Colonic mucosa (tissue), 4 donors: ENCODE measurements at places on chromosomes 7 and 10. TPM values are rescaled to one million over a fixed set of nuclear protein-coding genes. Genes with fewer than 3 reads are reported as not detected.

DNA sequence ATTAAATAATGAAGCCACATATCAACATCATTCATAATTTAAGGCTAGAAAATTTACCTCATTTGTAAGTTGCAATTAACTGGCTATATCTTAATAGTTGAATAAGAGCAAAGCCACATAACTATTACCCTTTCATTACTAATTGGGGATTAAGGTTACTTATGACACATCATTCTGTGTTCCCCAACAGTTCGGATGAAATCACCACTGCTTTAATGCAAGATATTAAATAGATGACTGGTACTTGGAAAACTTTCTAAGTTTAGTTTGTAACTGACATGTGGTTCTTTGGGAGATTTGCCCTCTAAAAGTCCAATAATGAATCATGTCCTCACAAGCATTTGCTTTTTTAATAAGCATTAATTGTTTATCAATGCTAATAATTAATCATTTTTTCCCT, 109.1 kb downstream of the MTERF1 start:
- no peaks in the 10 kb centered on the region for H3K36me3 ChIP-seq
- DNase-seq: no peak
- no peaks in the 10 kb centered on the region for H3K4me1 ChIP-seq
- no peaks in the 10 kb centered on the region for H3K27me3 ChIP-seq

DNA sequence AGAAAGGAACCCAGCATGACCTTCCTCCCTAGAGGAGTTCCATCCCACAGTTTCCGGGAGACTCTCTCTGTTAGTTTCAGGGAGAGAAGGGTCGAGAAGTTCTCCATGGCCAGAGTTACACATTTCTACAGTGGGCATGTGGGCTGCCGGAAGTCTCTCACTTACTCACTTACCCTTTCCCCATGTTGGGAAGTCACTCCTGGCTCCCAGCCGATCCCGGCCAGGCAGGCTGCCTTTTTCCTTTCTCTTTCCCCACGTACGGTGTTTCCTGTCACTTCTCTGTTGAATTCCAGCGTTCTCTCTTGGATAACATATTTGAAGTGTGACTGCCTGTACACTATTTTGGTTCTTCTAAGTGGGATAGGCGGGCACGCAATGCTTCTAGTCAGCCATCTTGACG, 3.5 kb downstream of the TEX36 start:
- no peaks in the 10 kb centered on the region for H3K27me3 ChIP-seq
- no peak for DNase-seq
- H3K36me3 ChIP-seq: no peaks in the 10 kb centered on the region
- H3K4me1 ChIP-seq: no peaks in the 10 kb centered on the region

DNA sequence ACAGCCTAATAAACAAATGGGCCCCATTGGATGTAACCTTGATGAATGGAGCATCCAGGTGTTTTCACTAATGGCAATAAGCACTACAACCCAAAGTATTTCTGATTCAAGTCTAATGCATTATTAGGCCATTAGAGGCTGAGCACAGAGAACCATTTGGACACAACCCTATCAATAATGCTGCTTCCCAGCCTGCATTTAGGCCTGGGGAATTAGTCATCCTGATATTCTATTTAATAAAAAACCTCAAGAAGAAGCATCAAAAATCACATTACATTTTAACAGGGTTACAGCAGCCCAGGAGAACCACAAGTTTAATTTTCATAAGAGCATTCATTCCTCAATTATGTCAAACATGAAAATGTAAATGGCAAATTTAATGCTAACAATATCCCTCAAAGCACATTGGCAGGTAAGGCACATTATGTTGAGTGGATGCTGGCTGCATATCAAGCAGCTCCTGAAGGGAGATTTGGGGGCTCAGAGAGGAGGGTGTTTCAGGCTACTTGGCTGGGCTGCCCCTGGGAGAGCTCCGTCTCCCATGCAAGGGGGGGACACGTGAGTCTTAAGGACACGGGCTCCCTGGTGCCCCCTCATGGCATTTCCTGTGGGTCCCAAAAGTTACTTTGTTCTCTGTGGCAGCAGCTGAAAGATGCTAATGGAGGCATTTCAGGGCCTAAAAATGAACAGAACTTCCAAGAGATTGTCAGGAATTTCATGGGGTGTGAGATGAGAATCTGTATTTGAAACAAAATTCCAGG, 143.4 kb downstream of the HERPUD2 start:
- no peaks in the 10 kb centered on the region for H3K27me3 ChIP-seq
- no peak overlapping the region for H3K27ac ChIP-seq
- no peak overlapping the region for H3K4me3 ChIP-seq
- DNase-seq: no peak
- no peaks in the 10 kb centered on the region for H3K36me3 ChIP-seq
- no peaks in the 10 kb centered on the region for H3K4me1 ChIP-seq

GRCh38 chr7:135975166-135975565, 2.0 kb downstream of the MTPN start:
- no peak overlapping the region for H3K4me3 ChIP-seq
- no peaks in the 10 kb centered on the region for H3K27me3 ChIP-seq
- DNase-seq: no peak
- no peaks in the 10 kb centered on the region for H3K4me1 ChIP-seq
- no peaks in the 10 kb centered on the region for H3K36me3 ChIP-seq
- no peak overlapping the region for H3K27ac ChIP-seq

- H3K4me3 ChIP-seq: no peak overlapping the region
- DNase-seq: no peak
- no peak overlapping the region for H3K27ac ChIP-seq
- no peaks in the 10 kb centered on the region for H3K4me1 ChIP-seq
These were observed 152.8 kb downstream of the CUBN start for GRCh38 chr10:16976803-16977202.

DNA sequence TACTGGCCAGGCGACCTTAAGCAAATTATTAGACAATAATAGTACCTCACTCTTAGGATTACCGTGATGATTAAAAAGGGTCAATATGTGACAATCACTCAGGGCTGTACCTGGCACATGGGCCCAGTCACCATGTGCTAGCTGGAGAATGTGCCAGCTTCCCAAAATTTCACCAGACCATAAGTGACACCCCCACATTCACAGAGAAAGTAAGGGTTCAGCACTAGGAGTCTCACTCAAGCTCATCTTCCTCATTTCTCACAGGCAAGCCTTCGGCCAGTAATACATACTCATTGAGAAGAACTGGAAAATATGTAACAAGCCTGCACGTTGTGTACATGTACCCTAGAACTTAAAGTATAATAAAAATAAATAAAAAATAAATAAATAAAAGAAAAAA, 22.4 kb upstream of the C10orf71 start:
- H3K4me3 ChIP-seq: no peak overlapping the region
- no peaks in the 10 kb centered on the region for H3K36me3 ChIP-seq
- H3K27ac ChIP-seq: no peak overlapping the region
- no peaks in the 10 kb centered on the region for H3K27me3 ChIP-seq
- DNase-seq: no peak

DNA sequence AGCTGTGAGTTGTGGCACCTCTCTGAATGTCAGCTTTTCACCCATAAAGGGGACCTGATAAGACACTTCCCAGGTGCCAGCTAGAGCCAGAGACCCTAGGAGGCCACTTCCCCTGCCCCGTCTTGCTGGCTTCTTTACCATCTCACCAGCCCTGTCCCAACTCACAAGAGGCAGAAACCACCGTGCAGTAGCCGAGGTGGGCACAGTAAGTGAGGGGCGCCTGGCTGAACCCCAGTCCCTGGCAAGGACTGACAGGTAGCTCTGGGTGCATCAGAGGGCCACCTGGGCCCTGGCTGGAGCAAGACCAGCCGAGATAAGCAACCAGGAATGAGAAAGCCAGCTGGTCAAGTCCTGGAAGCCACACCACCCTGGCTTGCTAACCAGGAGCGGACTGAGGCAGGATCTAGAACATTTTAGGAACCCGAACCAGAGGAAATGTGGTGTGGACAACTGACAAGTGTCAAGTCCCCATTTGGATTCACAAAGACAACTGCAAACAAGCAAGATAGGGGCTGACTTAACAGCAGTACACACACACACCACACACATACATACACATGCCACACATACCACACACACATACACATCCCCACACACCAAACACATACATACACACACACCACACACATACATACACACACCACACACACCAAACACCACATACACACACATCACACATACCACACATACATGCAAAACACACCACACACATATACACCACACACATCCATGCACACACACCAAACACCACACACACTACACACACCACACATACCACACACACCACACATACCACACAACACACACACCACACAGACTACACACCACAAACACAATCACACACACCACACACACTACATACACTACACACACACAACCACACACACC, 20.8 kb downstream of the OGDHL start:
- no peaks in the 10 kb centered on the region for H3K27me3 ChIP-seq
- no peak overlapping the region for H3K27ac ChIP-seq

GRCh38 chr7:118759921-118760320, 535.4 kb downstream of the ANKRD7 start:
- H3K4me3 ChIP-seq: no peak overlapping the region
- H3K27me3 ChIP-seq: no peaks in the 10 kb centered on the region
- no peak overlapping the region for H3K27ac ChIP-seq
- no peaks in the 10 kb centered on the region for H3K4me1 ChIP-seq

DNA sequence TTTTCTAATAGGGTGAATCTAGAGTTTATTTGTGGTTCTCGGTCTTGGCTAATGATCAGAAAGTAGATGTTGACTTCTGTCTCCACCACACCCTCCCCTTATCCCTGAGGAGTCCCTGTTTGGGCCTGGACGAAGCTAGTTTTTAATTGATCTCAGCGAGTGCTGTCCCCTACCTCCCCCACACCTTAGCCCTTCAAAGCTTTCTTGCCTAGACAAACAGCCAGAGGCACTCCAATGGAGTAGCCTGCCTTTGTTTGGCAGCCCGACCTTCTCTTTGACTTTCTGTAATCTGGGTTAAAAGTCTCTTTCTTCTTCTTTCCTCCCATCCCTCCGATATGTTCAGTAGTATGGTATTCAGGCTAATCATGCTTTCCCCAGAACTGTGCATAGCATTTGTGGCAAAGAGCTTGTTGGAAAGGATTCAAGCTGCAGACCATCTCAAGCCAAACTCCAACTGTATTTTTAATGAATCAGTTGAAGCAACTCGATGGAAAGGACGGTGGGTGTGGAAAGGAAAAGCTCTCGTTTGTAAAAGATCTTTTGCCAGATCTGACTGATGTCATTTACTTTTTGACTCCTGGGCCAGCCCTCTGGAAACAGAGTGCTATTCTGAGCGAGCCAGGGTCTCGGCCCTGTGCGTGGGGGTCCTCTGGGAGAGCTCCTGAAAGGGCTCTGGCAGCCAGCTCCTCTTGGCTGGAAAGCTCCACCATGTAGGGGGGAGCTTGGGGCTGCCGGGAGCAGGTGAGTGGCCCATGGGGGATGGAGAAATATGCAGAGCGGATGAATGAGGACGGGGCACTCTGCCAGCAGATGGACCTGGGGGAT, 4.5 kb downstream of the FAM180A start:
- H3K27ac ChIP-seq: no peak overlapping the region
- H3K27me3 ChIP-seq: no peaks in the 10 kb centered on the region
- H3K36me3 ChIP-seq: no peaks in the 10 kb centered on the region
- DNase-seq: no peak

- no peaks in the 10 kb centered on the region for H3K36me3 ChIP-seq
- no peaks in the 10 kb centered on the region for H3K4me1 ChIP-seq
- no peak overlapping the region for H3K4me3 ChIP-seq
- no peak overlapping the region for H3K27ac ChIP-seq
- H3K27me3 ChIP-seq: no peaks in the 10 kb centered on the region
These were observed 184.8 kb upstream of the PDE1C start for GRCh38 chr7:32255036-32255435.

DNA sequence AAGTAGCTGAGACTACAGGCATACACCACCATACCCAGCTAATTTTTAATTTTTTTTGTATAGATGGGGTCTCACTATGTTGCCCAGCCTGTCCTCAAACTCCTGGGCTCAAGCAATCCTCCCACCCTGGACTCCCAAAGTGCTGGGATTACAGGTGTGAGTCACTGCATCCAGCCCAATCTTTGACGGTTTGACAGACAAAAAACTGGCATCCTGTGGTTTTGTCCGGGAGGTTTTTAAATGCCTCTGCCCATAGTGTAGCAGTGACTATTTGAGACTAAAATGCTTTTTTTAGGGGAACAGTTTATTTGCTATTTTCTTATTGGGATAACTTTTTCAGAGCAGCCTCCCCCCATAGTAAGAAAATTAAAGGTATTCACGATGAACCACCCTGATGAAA, 523.7 kb upstream of the GALNT17 start:
- no peak overlapping the region for H3K27ac ChIP-seq
- no peaks in the 10 kb centered on the region for H3K4me1 ChIP-seq
- H3K27me3 ChIP-seq: no peaks in the 10 kb centered on the region

- DNase-seq: no peak
- no peaks in the 10 kb centered on the region for H3K27me3 ChIP-seq
- H3K36me3 ChIP-seq: no peaks in the 10 kb centered on the region
- no peak overlapping the region for H3K4me3 ChIP-seq
These were observed 14.0 kb downstream of the SLC29A4 start for GRCh38 chr7:5296611-5297226.

DNA sequence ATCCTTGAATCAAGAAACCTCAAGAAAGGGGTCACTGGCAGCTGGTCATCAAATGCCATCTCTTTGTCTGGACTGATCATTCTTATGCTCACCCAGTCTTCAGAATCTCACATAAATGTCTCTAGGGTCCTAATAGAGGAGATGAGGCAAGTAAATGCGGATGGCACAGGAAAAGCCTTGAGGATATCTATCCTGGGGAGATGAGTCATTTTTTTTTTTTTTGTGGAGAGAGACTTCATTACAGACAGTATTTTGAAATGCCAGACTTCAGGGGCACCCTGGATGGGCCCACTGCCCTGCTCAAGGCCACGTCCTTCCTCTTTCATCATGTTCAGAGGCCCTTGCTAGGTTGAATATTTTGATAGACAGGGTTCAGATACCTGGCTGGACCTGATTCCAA, 19.5 kb upstream of the PLPP4 start:
- H3K27me3 ChIP-seq: no peaks in the 10 kb centered on the region
- H3K4me1 ChIP-seq: no peaks in the 10 kb centered on the region

GRCh38 chr10:24494777-24495176, 228.9 kb downstream of the ARHGAP21 start:
- no peaks in the 10 kb centered on the region for H3K36me3 ChIP-seq
- H3K4me3 ChIP-seq: no peak overlapping the region
- H3K27me3 ChIP-seq: no peaks in the 10 kb centered on the region
- no peaks in the 10 kb centered on the region for H3K4me1 ChIP-seq
- DNase-seq: no peak

DNA sequence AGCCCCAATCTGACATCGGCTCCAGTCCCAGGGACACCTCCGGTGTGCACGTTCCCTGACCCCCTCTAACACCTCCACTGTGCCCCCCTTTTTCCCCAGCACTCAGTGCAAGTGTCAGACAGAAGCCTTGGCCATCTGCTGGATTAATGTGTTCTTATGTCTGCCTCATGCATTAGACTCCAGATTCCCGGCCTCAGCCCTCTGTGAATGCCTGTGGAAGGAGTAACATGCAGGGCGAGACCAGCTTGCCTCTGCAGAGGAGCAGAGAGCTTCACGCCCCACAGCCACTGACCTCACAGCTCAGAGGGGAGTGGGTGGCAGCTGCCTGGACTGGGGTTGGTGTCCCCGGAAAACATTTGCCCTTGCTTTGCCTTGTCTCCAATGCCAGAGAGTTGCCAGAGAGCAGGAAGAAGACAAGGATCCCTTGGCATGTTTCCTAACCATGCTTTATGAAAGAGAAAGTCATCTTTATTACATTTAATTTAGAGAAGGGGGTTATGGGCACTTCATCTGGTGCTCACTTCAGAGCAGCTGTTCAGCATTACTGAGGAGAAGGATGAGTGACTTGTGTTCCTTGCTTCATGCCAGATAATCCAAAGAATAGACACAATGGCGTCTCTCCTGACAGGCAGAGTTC, 91.6 kb upstream of the CXCL12 start:
- H3K27ac ChIP-seq: no peak overlapping the region
- no peak for DNase-seq
- H3K4me3 ChIP-seq: no peak overlapping the region
- H3K27me3 ChIP-seq: no peaks in the 10 kb centered on the region
- no peaks in the 10 kb centered on the region for H3K36me3 ChIP-seq

The A1CF gene
- total RNA-seq: 64.3 TPM

The TEX36 gene
- total RNA-seq: not detected

The CFAP70 gene
- 0.72 TPM for total RNA-seq

The SPDYE6 gene
- total RNA-seq: not detected
